ENCODE measurements at places on chromosomes 2 and 18.

DNA sequence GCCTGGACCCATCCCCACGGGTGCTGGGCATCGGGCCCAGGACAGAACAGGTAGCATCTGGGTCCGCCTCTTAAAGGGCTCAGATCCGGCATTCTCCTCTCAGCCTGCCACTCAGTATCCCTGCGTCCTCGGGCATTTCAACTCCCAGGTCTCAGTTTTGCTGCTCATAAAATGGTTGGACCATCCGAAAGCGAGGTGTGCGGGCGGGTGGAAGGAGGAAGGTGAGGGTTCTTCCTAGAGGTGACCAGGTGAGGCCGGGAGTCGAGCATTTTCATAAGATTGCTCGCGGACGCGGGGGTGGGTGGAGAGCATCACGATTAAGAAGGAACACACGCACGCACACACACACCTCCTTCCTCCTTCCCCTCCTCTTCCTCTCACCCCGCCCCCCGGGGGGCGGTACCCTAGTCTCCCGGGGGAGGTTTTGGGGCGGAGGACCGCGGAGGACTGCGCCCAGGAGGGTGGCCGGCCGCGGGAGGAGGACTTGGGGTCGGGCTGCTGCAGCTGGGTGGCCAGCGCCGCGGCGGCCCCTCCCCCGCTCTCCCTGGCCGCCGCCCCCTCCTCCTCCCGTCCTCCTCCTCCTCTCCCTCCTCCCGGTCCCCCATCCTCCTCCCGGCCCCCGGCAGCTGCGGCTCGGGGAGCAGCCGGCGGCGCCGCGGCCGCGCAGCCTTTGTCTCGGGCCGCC, 97.9 kb upstream of the GPR45 start:
- DNase-seq: no peak

GRCh38 chr2:99106913-99107312, 34.6 kb upstream of the C2orf15 start:
- no peak for DNase-seq

- DNase-seq: no peak
These were observed 226.8 kb downstream of the TNS1 start for GRCh38 chr2:217775920-217776503.

GRCh38 chr2:17877811-17878280, 621 bp upstream of the KCNS3 start:
- DNase-seq: no peak

DNA sequence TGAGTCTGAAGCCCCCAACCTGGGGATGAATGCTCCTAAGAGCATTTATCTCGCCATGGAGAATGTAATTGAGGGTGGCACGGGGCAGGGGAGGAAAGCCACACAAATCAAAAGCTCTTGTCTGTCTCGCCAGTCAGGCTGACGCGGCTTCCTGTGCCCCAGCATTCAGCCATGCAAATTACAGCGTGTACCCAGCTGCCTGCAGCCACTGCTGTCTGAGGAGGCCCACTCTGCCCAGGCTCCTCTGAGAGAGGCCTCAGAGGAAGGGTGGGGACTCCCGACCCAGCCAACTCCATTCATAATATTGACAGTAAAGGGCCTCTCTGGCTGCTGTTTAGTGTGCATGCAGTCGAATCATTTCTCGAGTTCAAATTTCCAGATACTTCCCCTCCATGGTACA, 22.0 kb downstream of the SMAD7 start:
- peak; percentile 86 for DNase-seq

DNA sequence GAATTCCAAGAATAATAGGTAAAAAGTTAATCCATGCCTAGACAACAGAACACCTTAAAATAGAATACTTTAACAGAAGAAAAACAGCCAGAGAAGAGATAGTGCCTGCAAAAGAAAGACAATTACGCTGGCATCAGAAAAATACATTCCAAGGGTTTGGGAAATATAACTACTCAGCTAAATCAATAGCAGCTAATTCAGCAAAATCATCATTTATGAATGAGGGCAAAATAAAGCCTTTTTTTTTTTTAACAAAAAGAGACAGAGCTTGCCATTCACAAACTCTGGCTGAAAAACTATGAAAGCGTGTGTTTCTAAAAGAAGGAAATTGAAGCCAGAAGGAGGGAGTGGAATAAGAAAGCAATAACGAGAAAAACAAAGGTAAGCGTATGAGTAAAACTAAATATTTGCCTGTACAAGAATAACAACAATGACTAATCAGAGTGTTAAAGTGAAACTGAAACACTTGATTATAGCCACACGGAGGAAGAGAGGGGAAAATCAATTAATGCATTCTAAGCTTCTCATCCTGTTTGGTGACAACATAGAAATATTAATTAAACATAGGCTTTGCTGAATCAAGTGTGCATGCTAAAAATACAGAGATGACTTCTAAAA, 90.2 kb downstream of the EHD3 start:
- DNase-seq: peak; percentile 40

DNA sequence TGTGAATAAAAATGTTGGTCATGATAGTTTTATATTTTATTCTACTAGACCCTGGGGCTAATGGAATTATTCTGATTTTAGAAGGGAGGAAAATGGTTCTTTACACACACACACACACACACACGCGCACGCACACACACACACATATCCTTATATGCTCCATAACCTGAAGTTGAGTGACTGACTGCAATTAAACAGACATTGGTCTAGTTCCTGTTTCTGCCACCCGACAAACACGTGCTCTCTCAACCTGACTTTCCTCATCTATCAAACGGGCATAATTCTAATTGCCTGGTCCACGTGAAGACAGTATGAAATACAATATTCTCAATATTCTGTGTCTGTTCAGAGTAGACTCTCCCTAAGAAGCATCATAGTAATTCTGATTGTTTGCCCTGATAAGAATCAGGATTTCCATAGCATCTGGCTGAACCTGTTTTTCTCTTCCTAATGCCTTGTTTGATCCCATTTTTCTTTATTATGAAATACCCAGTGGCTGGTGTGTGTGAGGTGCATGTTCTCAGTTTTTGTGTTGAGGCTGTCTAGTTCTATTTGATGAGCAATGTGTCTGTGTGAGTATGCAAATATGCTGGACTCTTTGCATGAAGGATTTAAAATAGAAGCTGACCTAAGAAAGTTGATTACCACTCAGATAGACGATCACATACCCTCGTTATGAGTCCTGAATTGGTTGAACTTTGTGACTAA, 51.0 kb downstream of the SETBP1 start:
- DNase-seq: no peak

- DNase-seq: no peak
These were observed 265.1 kb downstream of the HAUS1 start for GRCh38 chr18:46369323-46369722.

DNA sequence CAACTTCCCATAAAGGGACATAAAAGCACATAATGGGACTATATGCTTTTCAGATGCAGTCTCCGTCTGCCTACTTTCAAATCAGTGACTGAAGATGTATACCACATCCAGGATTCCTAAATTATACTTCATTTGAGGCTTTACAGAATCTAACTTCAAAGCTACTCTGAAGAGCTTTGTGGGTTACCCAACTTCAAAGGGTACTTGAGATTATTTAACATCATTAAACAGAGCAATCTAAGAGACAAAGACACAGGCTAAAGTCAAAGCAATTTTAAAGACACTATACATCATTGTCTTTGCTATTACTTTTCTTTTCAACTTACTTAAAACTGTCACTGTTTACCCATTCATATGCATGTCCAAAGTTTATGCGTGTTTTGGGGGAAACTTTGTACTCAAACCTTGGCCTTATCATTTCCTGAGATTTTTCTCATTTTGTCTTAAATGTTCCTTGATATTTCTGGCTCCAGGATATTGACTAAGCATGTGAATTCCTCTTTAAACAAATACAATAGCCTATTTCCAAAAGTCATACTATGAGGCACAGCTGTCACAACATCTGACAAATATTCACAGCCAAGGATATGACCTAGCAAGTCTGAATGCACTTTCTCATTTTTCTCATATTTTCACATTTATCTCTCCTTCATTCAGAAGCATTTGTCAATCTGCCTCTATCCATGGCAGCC, 1985.1 kb upstream of the PIK3C3 start:
- no peak for DNase-seq

DNA sequence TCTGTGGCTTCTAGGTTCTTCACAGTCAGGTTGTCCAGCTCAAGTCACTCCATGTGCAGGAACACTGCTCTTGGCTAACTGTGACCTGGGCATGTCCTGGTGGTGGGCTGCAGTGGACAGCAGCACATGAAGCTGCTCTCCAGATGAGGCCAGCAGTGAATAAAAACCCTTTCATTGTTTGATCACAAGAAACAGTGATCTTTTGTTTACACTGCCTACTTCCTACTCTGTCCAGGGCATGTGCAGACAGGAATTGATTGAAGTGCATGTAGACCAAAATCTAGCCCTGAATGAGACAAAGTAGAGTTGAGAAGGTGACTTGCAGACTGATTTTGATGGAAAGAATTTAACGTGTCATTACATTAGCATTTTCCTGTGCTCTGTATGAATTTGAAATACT, 34.9 kb downstream of the BCL2L11 start:
- DNase-seq: no peak

GRCh38 chr2:102386004-102386403, 30.4 kb downstream of the IL18R1 start:
- no peak for DNase-seq

GRCh38 chr2:186569897-186570296, 20.0 kb upstream of the ITGAV start:
- no peak for DNase-seq

- no peak for DNase-seq
These were observed 169.4 kb downstream of the TNS1 start for GRCh38 chr2:217833439-217833838.

GRCh38 chr2:237012577-237013267, 73.0 kb upstream of the COPS8 start:
- no peak for DNase-seq

GRCh38 chr18:44799382-44799906, 118.8 kb downstream of the SETBP1 start:
- DNase-seq: no peak

GRCh38 chr2:98269274-98269673, 77.0 kb upstream of the CNGA3 start:
- DNase-seq: peak; percentile 52
